ENCODE measurements at places on chromosomes 11 and 22.

DNA sequence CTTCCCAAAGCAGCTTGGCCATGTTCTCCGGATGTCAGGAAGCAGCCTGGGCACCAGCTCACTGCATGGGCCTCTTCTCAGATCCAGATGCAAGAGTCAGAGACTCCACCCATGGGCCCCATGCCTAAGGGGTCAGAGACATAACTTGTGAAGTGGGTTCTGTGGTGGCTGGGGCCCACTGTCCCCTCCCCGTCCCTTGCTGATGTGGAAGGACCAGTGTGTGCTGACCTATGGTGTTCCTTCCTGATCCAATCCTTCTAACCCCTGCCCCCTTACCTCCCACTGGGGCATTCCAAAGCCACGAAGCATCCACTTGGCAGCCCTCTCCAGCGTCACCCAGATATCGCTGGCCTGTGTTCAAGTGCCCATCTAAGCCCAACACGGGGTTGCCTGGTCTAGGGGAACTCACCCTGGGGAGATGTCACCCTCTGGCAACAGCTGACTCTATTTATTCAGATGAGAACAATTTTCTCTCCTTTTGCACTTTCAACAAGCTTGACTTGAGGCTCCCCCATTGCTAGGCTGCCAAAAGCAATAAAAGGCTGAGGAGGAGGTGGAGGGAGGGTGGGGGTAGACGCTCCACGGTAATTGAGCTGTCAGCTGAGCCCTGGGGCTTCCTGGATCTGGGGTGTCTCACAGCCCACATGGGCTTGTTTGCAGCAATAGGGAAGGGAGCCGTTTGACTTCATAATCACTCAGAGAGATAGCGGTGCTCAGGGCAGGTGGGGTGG, 158.5 kb downstream of the ADAMTS15 start:
- DNase-seq: no peak

GRCh38 chr22:46278656-46279645, 11.1 kb downstream of the TTC38 start:
- DNase-seq: no peak

DNA sequence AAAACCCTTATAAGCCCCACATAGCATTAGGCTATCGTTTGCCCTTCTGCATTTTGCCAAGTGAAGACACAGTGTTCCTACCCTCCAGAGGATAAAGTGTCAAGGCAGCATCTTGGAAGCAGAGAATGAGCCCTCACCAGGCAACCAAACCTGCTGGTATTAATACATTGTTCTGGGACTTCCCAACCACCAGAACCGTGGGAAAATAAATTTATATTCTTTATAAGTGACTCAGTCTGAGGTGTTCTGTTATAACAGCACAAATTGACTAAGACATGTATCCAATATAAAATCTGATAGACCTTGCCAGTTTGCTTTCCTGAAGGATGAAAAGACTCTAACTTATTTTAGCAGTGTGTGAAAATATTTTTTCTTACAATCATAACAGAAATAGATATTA, 792.5 kb upstream of the LRRC4C start:
- no peak for DNase-seq

DNA sequence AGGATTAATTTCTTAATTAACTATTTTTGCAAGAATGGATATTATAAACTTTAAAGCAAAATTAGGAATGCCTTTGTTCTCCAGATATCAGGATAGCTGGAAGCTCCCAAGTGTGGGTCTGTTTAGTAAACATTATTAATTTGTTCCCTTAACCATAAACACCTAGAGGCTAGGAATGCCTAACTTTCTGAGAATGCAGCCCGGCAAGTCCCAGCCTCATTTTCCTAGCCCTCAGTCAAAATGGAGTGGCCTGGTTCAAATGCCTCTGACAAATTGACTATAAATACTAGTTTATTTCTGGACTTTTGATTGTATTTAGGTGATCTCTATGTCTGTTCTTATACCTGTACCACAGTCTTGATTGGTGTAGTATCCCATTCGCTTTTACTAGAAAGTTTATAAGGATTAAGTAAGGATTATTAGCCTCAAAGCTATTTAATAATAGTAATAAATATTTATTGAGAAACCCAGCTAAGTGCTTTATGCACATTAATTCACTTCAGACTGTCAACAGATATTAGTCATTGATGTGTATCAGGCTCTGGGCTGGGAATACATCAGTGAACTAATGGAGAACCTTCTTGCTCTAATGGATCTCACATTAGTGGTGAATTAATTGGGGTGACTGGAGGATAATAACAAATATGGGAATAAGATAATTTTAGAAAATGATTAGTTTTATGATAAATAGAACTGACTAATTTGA, 25.8 kb downstream of the PPME1 start:
- no peak for DNase-seq

- DNase-seq: peak; percentile 24
Measured at GRCh38 chr11:110092515-110093406, at the start of gene ZC3H12C. Gene ZC3H12C, plus strand, starts transcription at chr11:110093392. Its CDS starts 20 bp downstream, at chr11:110093412.

- DNase-seq: no peak
Measured at GRCh38 chr22:38477585-38477984, 9.7 kb downstream of the KDELR3 start.

DNA sequence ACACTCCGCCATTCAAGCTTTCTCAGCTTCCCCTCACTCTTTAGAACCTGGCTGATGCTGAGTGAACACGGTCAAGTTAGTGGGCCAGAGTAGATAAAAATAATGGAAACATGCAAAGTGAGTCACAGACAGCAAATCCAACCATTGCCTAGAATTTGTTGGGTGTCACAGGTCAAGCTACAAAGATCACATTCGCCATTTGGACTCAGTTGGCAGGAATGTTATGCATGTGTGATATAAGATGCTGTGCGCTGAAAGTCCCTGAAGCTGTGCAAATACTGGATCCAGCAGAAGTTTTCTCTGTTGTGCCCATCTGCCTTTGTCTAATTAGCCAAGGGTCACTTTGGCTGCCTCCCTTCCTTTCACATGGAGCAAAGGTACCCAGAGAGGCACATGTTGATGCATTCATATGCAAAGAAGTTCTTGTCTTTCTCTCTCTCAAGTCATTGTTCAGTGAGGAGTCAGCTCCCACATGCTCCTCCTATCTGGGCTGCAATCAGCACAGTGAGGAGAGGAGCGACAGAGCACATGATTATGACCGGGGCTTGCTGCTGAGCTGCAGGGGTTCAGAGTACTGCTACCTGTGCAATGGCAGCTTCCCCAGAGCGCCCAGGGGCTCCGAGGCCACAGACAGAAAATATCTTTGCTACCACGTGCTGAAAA, 39.7 kb downstream of the FLI1 start:
- DNase-seq: peak; percentile 28

Measured in stimulated activated CD4-positive, alpha-beta T cell treated with anti-CD3 and anti-CD28 coated beads, Interleukin-4, amount 100 ng/mL, for 4 hours (primary cell).